ENCODE measurements at places on chromosomes 1 and 21.
A peak's percentile ranks its signal among the peaks of the same experiment; 100 is the strongest.

DNA sequence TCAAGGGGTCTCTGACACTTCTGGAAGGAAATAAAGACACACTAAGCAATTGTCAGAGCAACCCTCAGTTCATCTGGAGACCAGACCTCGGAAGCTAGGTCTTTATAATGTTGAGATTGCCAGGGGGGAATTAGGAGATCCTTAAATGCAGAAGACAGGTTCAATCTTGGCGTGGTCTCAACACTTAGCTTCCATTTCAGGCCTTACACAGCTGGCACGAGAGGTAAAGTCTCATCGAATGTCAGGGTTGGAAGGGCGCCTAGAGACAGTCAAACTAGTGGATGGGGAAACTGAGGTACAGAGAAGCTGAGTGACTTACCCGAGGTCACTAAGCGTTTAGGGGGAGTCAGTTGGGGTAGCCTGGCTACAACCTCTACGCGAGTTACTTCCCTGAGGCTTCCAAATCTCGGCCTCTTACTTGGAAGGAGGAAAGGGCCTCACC is 562 bp upstream of the EPB41 start:
- DNase-seq, result no peak

GRCh38 chr21:29018540-29018939 is 609 bp downstream of the RWDD2B start:
- no peak for DNase-seq

GRCh38 chr1:44721485-44722361 is 9.2 kb downstream of the RNU5D-1 start:
- DNase-seq, result peak; percentile 99

GRCh38 chr21:18614303-18614702 is 210.7 kb upstream of the TMPRSS15 start:
- DNase-seq, result no peak

- DNase-seq, result peak; percentile 61
These were observed 235.3 kb upstream of the C1orf105 start for GRCh38 chr1:172185211-172185610.

DNA sequence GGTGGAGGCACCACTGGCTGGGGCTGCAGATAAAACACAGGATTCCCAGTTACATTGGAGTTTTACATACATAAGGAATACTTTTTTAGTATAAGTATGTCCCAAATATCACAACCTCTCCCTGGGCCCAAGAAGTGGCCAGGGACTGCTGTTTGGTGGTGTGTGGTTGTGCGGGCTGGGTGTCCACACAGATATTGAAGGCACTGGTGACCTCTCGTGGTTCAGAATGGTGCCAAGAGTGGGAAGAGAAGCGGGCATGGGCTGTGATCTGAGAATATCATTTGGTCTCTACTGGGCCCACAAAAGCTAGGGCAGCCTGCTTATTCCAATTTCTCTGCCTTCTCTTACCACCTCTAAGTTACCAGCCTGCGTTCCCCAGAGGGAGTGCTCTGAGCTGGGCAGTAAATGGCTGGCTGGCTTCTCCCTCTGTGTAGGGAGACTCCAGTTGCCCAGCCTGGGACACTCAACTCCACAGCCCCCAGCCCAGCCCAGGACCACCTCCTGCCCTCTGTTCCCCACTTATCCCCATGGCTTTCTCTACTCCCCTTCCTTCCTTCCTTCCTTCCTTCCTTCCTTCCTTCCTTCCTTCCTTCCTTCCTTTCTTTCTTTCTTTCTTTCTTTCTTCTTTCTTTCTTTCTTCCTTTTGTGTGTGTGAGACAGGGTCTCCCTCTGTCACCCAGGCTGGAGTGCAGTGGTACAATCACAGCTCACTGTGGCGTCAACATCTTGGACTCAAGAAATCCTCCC is 42.8 kb upstream of the RD3 start:
- no peak for DNase-seq

DNA sequence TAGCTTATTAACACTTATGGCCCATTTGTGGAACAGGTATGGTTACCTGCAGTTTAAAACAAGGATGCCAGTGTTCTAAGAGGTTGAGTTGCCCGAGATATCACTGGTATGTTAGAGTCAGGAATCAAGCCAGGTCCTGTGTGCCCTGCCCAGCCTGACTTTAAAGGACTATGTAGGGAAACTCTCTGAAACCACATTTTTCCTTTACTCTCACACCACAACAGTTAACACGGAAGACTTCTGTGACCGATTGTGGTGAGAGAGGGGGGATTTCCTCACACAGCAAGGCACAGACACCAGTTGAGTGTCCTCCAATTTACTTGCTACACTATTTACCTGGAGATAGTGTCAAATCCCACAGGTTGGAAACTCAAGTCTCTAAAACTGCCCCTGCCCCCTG is 47.8 kb downstream of the UCK2 start:
- no peak for DNase-seq

DNA sequence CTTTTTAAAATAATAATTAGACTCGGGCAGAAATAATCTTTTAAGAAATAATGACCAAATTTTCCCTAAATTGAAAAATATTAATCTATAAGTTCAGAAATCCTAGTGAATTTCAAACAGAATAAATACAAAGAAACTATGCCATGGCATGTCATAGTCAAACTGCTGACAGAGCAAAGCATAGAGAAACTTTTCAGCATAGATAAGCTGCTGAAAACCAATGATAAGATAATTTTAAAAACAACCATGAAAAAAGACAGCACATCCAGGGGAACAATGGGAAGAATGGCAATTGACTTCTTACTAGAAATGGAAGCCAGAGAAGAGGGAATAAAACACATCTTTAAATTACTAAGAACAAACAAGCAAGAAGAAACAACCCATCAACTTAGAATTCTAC is 19.8 kb downstream of the CD1D start:
- no peak for DNase-seq

GRCh38 chr1:156124557-156125483 is 10.3 kb downstream of the LMNA start:
- no peak for DNase-seq

DNA sequence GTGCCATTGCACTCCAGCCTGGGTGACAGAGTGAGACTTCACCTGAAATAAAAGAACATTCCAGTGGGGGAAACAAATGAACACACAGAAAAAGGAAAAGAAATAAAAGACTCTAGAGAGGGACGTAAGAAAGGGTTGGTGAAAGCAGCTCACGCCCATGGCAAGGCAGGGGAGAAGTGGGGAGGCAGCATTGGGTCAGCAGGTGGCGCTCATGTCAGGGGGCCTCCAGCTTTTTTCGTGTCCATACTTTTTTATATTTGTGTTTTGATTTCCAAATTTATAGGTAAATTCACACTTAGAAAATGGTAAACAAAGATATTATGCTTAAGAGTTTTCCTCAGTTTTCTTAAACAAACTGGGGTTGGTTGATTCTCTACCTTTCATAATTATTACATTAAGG is 45.5 kb downstream of the VPS13D start:
- no peak for DNase-seq

DNA sequence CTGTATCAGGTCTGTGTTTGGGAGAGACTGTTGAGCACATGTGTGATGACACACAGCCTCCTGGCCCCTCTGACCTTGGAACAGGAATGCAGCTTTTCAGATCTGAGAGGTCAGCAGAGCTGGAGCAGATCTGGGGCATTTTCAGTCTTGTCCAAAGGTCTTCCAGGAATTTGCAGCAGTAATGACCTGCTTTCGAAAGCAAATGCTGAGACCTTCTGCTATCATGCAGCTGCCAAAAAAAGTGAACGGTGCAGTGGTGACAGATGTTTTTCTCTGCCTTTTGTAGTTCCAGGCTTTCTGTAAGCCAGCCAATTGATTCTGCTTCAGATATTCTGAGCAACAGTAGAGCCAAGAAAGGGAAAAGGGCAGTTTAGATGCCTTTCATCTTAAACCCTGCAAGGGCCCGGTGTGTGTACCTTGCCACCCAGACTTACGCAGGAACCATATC is 137.8 kb upstream of the COA6 start:
- no peak for DNase-seq

DNA sequence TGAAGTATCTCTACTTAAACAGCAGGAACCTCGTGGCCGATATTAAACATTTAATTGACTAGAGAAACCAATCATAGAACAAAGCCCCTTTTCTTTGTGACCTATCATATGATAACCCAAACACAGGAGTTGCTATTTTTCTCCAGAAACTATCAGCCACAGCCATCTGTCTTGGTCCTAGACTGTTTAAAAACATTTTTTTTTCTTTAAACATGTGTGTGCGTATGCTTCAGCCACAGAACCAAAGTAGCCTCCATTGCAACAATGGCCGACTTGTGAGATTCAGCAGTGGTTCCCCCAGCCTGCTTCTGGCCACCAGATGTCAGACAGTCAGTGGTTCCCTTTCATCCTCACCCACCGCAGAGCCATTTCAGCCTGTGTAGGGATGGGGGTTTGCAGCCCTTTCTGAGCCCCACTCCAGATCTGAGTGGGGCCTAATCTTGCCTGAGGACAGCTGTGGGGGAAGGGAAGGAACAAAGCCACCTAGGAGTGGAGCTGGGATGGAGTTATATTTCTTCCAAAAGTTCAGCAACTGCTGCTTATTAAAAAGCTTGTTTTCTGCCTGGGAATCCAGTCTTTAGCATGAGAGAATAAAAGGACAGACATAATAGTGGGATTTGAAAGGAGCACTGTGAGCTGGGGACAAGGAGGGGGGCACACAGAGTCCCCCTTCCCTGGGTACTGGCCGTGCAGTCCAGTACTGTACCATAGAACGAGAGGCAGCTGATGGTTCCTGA is 11.7 kb upstream of the IGSF3 start:
- DNase-seq, result no peak

DNA sequence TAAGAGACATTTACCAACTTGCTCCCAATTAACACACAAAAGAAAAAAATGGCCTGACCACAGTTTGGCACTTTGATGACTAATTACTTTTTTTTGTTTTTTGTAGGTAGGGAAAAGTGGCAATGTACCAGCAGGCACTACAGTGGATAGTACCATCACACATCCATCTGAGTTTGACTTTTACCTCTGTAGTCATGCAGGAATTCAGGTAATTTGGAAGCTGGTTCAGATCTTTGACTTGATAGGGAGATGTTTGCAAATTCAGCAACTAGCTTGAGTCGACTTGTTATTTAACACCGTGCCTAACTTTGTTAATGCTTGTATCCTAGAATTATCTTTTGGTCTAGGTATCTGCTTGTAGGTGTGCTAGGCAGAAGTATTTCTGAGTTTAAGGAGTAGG is 33.0 kb upstream of the AGO1 start:
- no peak for DNase-seq

GRCh38 chr1:94334764-94335163 is 83.4 kb upstream of the ABCD3 start:
- DNase-seq, result peak; percentile 13

DNA sequence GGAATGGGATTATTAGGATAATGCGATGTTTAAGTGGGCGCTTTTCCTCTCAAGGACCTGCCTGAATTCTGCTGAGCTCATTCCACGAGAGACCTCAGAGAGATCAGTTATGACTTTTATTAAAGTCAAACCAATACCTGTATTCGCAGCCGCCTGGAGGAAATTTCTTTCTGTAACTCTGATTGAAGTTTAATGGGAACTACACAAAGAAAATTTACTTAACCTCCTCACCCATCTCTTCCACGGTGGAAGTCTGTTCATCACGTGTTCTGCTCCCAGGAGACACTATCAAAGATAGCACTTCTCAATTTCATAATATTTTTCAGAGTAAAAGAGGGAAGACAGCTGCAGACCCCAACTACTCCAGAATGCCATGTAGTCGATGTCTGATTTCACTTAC is 334.7 kb upstream of the POU3F1 start:
- no peak for DNase-seq

GRCh38 chr1:33716976-33717688 is 146.7 kb upstream of the HMGB4 start:
- DNase-seq, result no peak

DNA sequence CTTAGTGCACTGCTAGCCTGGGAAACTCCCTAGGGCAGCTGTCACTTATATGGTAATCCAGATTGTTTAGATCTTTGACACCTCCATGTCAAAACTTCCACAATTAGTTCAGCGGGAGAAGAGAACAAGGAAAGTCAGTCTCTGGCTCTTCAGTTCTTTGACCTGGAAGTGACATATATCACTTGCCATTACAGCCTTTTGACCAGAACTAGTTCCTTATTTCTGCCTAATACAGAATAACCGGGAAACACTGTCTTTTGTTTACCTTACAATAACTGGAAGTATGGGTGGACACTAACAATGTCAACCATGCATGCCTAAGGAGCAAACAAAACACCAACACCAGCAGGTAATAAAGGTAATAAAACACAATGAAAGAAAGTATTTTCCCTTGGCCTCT is 68.3 kb downstream of the C4BPA start:
- no peak for DNase-seq

DNA sequence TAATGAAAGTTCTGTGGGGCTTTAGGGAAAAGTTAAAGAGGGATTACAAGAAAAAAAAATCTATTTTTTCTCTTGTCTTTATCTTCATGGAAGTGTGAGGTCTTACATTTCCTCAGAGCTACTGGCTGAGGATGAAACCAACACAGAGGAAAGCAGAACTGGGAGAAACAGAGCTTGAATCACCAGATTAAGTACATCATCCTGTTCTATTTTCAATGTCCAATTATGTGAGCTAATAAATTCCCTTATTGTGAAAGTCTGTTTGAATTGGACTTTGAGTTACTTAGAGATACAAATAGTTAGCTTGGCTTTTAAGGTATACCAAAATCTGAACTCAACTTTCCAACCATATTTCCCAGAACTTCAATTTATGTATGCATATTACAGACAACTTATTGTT is 69.2 kb downstream of the LPGAT1 start:
- DNase-seq, result no peak

GRCh38 chr1:55195521-55196233 is 19.5 kb downstream of the USP24 start:
- no peak for DNase-seq

GRCh38 chr21:43626390-43626789 is 32.9 kb downstream of the HSF2BP start:
- DNase-seq, result no peak

GRCh38 chr1:110643879-110644472 is 30.8 kb downstream of the KCNA3 start:
- no peak for DNase-seq

GRCh38 chr1:115717541-115717940 is 51.0 kb downstream of the CASQ2 start:
- peak; percentile 4 for DNase-seq

- no peak for DNase-seq
These were observed 29.1 kb downstream of the DNAJC11 start for GRCh38 chr1:6672558-6672957.

- no peak for DNase-seq
These were observed 60.8 kb downstream of the NGF start for GRCh38 chr1:115277276-115277675.

- no peak for DNase-seq
These were observed 9.3 kb downstream of the CBR1 start for GRCh38 chr21:36079010-36079649.

GRCh38 chr1:3618881-3619671 is 5.7 kb upstream of the TPRG1L start:
- peak; percentile 48 for DNase-seq

DNA sequence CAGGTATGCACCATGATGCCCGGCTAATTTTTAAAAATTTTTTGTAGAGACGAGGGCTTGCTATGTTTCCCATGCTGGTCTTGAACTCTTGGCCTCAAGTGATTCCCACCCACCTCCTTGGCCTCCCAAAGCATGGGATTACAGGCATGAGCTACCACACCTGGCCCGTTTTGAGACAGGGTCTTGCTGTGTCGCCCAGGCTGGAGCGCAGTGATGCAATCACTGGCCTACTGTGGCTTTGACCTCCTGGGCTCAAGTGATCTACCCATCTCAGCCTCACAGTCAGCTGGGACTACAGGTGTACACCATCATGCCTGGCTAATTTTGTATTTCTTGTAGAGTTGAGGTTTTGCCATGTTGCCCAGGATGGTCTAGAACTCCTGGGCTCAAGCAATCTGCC is 7.5 kb upstream of the SH3D21 start:
- DNase-seq, result no peak

GRCh38 chr1:50027794-50028193 is 4.0 kb upstream of the AGBL4 start:
- DNase-seq, result no peak

- DNase-seq, result no peak
These were observed 7.9 kb upstream of the GNPAT start for GRCh38 chr1:231232870-231233734.

All from GM12864 (cell line).